ENCODE measurements at places on chromosomes 16 and 17.

GRCh38 chr17:52762147-52762793 is 603.8 kb upstream of the CA10 start:
- DNase-seq, result peak; percentile 2

DNA sequence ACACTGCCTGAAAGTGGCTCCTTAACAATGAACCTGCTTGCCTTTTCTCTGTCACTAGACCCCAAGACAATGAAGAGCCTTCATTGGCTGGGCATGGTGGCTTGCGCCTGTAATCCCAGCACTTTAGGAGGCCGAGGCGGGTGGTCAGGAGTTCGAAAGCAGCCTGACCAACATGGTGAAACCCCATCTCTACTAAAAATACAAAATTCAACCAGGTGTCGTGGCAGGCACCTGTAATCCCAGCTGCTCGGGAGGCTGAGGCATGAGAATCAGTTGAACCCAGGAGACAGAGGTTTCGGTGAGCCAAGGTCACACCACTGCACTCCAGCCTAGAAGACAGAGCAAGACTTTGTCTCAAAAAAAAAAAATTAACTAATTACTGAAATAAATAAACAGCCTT is 45.3 kb upstream of the SEC14L1 start:
- no peak for DNase-seq

GRCh38 chr16:10172848-10173655 is 9.2 kb downstream of the GRIN2A start:
- peak; percentile 49 for DNase-seq

DNA sequence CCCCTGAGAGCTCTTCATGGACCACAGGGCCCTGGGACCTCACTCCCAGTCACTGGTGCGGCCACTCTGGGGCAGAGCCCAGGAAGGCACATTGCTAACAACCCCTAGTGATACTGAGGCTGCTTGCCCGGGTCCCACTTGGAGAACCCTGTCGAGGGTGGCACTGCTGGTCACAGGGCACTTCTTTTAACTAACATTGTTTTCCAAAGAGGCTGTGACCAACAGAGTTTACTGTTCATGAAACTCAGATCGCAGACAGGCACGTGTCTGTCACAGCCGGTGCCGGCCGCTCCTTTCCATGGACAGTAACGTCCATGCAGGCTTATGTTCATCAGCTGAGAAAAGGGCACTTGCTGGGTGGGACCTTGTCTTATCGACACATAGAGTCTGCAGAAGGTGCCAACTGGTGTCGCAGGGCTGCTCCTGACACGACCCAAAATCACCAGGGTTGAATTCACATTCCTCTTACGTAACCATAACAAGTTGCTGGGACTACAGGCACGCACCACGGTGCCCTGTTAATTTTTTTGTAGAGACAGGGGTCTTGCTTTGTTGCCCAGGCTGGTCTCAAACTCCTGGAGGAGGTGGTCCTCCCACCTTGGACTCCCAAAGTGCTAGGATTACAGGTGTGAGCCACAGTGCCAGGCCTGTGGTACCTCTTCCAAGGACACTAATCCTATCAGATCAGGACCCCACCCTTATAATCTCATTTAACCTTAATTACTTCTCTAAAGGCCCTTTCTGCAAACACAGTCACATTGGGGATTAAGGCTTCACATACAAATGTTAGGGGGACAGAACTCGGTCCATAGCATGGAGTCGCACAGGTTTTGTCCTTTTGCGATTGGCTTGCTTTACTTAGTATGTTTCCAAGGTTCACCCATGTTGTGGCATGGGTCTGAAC is 1.2 kb upstream of the ZC3H18 start:
- no peak for DNase-seq

- peak; percentile 90 for DNase-seq
Measured at GRCh38 chr16:9521749-9522370, 430.4 kb downstream of the HAPSTR1 start.

DNA sequence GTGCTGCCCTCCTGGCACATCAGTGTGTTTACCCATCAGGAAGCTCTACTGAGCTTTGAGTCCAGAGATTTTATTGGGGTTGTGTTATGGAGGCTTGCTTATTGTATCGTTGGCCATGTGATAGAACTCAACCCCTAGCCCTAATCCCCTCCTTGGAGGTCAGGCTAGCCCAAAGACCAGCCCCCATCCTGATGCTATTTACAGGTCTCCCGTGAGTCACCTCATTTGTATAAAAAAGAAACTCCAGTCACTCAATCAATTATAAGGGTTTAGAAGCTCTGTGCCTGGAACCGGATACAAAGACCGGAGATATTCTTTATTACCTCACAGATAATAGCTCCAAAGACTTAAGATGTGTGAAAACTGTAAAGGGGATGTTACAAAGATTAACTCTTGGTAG is 405.9 kb downstream of the CNTNAP4 start:
- DNase-seq, result peak; percentile 11

DNA sequence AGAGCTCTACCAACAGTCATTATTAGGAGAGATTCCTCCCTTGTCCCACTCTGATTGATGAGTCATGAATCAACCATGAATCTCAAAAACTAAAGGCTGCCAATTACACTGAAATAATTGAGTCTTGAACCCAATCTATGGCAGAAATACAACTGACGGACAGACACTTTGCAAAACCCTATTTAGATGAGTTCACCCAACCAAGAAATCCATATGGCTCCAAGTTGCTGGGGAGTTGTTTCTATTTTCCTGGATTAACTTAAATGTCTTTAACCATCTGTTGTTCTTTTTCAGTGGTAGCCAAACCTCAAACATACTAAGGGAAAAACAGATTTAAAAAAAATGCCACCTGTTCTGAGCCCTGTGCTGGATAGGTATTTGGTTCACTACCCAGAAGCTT is 151.0 kb downstream of the SHISA9 start:
- no peak for DNase-seq

- no peak for DNase-seq
Measured at GRCh38 chr16:58509256-58510096, 5.8 kb upstream of the SETD6 start.

- DNase-seq, result no peak
Measured at GRCh38 chr17:76038050-76038449, 10.9 kb upstream of the EVPL start.

GRCh38 chr17:80961541-80962330 is 29.9 kb upstream of the CHMP6 start:
- DNase-seq, result no peak

DNA sequence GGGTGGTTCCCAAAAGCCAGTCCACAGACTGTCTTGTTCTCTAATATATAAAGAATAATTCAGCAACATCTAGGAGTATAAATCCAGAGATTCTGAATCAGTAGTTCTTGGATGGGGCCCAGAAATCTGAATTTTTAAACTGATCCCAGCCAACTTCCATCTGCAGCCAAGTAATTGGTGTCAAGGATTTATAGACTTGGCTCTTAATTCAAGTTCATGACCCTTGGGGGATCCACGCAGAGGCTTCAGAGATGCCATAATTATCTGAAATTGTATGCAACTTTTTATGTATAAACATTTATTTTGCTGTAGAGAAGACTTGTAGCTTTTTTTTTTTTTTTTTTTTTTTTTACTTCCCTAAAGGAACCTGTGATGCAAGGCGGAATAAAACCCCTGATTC is 60.6 kb downstream of the HLF start:
- no peak for DNase-seq

GRCh38 chr16:31083081-31083480 is 5.7 kb downstream of the PRSS53 start:
- DNase-seq, result no peak

GRCh38 chr16:47851146-47851545 is 304.6 kb downstream of the ABCC12 start:
- DNase-seq, result no peak

DNA sequence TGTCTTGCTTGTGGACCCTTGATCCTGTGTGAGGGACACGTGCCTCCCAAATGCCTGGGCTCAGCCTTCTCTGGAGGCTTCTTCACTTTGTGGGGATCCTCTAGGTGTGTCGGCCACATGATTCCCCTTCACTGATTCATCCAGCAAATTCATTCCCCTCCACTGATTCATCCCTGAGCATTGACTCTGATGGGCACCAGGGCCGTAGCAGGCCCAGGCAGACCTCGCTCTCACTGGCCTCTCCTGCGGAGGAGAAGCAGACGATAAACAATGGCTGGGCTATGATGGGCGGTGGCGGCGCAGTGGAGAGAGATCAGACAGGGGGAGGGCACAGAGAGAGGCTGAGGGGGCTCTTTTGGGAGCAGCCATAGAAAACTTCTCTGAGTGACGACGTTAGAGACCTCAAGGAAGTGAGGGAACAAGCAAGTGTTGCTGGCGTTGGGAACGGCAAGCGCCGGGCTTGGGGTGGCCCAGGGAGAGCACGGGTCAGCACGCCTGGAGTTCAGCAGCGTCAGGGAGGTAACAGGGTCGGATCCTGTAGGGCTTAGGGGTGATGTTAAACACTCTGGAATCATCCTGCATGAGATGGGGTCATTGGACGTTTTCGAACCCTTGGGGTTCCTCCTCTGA is 17.5 kb upstream of the RPTOR start:
- no peak for DNase-seq

DNA sequence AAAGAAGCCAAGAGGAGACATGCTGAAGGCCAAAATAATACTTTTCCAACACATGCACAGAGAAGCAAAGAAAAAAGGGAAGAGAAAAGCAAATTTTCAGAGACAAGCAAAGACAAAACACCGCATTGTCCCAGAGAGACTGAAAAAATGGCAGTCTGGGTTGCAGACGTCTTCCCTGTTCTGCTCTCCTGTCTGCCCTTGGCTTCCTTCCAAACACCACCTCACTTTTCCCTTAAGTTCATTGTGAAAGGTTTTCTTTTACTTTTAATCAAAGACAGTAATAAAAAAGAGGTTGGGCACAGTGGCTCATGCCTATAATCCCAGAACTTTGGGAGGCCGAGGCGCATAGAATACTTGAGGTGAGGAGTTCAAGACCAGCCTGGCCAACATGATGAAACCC is 21.2 kb upstream of the VAT1L start:
- no peak for DNase-seq

- DNase-seq, result peak; percentile 14
Measured at GRCh38 chr17:51322390-51323029, 62.2 kb downstream of the UTP18 start.

- DNase-seq, result peak; percentile 38
Measured at GRCh38 chr17:50129728-50130558, at the start of gene SAMD14. TSS of gene SAMD14 (minus strand) at chr17:50130160. CDS start at chr17:50124959, 5,201 bp downstream.

- DNase-seq, result no peak
Measured at GRCh38 chr17:39277110-39277509, 51.4 kb upstream of the STAC2 start.

DNA sequence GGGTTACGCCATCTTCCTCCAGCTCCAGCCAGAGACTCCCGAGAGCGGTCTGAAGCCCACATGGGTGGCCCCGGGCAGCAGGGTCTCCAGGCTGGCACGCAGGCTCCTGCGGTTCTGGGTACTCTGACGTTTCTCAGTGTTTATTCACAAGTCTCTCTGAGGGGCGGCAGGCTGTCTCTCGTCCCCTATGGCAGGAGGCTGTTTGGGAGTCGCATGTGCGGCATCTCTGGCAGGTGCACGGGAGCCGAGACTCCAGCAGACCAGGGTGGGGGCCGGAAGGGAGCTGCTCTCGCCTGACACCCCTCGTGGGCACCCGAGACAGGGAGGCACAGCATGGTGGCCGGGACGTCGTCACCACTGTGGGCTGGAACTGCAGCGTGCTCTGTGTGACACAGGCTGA is 48.1 kb downstream of the ZNF778 start:
- DNase-seq, result no peak

GRCh38 chr16:4891886-4892216 is 44.6 kb downstream of the UBN1 start:
- no peak for DNase-seq

GRCh38 chr17:17728550-17729251 is 47.4 kb downstream of the RAI1 start:
- no peak for DNase-seq

GRCh38 chr17:732067-732901 is at the start of gene TLCD3A:
TSS of gene TLCD3A (plus strand) at chr17:732596. CDS start at chr17:732648, 52 bp downstream.
- peak; percentile 27 for DNase-seq

DNA sequence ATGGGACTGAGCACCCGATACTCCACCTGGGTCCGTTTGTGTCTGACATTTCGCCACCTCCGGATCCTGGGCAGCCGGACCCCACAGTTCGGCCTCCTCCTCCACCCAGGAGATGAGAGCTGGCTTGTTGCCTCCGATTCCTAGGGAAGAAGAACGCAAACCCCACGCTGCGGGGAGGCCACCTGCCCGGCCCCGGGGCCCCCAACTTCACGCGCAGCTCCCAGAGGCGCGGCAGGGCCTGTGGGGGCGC is 542 bp downstream of the ZNF764 start:
- DNase-seq, result no peak

- no peak for DNase-seq
Measured at GRCh38 chr17:61478790-61479492, 26.7 kb downstream of the TBX4 start.

- DNase-seq, result no peak
Measured at GRCh38 chr16:48524348-48525200, 85.4 kb downstream of the N4BP1 start.

DNA sequence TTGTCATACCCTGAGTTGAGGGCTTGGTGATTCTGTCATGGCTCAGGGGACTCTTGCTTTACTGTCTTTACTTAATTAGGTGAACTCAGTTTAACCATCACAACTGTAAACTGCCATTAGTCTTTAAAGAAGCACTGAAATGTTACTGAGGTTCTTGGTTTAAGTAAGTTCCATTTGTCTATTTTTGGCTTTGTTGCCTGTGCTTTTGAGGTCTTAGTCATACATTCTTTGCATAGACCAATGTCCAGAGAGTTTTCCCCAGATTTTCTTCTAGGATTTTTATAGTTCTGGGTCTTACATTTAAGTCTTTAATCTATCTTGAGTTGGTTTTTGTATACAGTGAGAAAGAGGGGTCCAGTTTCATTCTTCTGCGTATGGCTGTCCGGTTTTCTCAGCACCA is 137.5 kb downstream of the SOCS1 start:
- no peak for DNase-seq

GRCh38 chr17:65433157-65433556 is 128.3 kb downstream of the AXIN2 start:
- DNase-seq, result no peak

- DNase-seq, result no peak
Measured at GRCh38 chr17:58335061-58335731, 6.6 kb upstream of the TSPOAP1 start.

DNA sequence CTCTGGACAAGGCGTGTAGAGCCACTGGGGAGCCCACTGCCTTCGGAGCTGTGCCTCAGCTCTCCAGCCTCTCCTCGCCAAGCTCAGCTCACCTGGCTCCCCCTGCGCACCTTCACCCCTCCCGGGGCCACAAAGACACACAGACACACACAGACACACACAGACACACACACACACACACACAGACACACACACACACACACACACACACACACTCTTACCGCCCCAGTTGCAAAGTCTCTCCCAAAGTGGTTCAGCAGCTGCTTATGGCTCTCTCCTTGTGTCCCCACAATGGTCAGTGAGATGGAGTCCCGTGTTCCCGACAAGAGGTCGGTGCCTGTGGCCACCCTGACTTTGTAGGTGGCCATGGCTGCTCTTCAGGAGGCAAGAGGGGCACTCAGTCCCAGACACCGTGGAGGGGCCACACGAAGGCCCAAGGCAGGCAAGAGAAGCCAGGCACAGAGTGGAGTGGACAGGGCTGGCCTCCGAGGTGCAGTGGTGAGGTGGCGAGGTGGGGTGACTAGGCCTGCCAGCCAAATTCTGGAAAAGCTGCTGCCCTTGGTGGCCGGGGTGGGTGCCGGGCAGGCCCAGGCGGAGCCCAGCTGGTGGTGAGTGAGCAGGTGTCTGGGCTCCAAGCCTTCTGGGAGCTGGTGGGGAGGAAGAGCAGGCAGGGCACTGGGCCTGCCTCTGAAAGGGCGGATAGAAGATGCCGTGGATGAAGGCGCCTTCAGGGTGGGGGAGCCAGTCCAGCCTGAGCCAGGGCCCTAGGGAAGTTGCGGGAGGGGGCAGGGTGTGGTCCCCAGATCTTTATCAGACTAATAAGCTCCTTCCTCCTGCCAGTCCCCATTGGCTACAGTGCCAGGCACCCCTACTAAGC is at the start of gene ALOX12B:
ALOX12B (minus strand) TSS at position 642 of the 877 bp plus-strand sequence; CDS start at position 368, 274 bp downstream.
- DNase-seq, result no peak

- DNase-seq, result no peak
Measured at GRCh38 chr17:42456223-42457106, 2.2 kb upstream of the ATP6V0A1 start.
